Stimulated activated CD8-positive, alpha-beta memory T cell treated with anti-CD3 and anti-CD28 coated beads, Interleukin-7, amount 100 ng/mL, for 48 hours (primary cell): ENCODE measurements at places on chromosomes 6 and 20.

GRCh38 chr6:46606338-46606737 lies 46.3 kb downstream of the CYP39A1 start:
- no peak for DNase-seq

GRCh38 chr6:90545448-90545847 lies 41.4 kb downstream of the MAP3K7 start:
- DNase-seq: no peak

DNA sequence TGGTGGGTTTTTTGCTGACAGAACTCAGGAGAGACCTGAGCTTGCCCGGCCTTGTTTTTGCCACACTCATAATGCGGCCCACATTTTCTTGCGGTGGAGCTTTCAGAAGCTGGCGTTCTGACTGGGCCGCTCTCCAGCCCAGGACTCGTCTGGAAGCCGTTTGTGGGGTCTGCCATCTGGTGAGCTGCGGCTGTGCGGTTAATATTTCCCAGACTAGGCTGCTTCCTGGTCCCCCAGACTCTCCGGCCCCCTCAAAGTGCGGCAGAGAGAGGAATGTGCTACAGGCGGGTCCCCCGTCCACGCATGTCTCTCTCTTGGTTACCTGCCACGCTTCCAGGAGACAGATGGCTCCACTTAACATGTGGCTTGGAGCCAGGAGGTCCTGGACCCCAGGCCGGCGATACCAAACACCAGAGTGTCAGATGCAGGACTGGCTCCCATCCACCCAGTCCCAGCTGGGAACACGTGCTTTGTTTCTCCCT lies 128.9 kb upstream of the PMEPA1 start:
- DNase-seq: no peak

- DNase-seq: no peak
Observed at GRCh38 chr6:10682355-10682988, 11.9 kb downstream of the C6orf52 start.

- DNase-seq: no peak
Observed at GRCh38 chr6:14035071-14035847, 82.3 kb upstream of the CD83 start.

GRCh38 chr6:81838031-81838430 lies 85.5 kb upstream of the TENT5A start:
- no peak for DNase-seq

GRCh38 chr20:8855315-8855714 lies 213.6 kb upstream of the PLCB4 start:
- DNase-seq: no peak
